AG20443 (cell line): ENCODE measurements at places on chromosomes 11 and 22.

GRCh38 chr22:42951093-42951710 lies 63.7 kb downstream of the PACSIN2 start:
- no peak for DNase-seq

GRCh38 chr11:64000740-64001483 lies 14.7 kb downstream of the OTUB1 start:
- DNase-seq, result no peak

DNA sequence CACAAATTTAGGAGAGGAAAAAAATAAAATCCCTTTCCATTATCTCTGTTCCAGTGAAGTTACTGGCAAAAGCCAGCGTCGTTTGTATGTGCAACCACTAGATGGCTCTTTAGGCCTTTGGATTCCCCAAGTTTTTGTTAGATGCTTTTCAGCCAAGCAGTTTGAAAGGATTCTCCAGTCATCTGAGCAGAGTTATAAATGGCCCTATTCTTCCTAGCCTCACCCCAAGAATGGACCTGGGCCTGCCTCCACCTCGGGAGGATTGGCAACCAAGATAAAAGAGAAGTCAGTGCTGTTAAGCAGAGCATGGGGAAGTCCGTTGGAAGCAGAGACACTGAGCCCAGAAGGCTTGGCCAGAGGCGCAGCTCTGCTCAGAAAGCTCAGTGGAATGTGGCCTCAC lies 15.4 kb downstream of the FAM181B start:
- peak; percentile 73 for DNase-seq

GRCh38 chr11:2586087-2586792 lies 113.6 kb downstream of the KCNQ1OT1 start:
- peak; percentile 6 for DNase-seq

- DNase-seq, result no peak
Measured at GRCh38 chr11:29485641-29486040, 531.2 kb downstream of the KCNA4 start.

GRCh38 chr11:19436932-19437331 lies 196.2 kb upstream of the E2F8 start:
- DNase-seq, result no peak

DNA sequence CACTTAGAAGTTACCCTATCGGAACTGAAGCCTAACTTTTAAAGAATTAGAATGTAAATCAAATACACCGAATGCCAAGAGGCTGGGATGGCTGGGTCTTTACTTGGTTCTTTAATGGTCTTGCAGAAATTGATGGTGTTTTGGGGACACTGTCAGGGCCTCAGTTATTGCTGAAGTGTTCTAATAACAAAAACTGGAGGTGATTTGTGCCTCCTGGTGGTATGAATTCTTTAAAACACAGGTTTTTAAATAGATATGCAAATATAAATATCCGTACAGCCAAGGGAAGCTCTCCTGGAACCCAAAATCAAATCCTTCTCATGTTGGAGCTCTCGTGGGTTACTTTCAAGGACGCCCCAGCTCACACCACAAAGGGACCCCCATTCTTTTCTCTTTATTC lies 19.3 kb upstream of the TMPRSS5 start:
- no peak for DNase-seq

DNA sequence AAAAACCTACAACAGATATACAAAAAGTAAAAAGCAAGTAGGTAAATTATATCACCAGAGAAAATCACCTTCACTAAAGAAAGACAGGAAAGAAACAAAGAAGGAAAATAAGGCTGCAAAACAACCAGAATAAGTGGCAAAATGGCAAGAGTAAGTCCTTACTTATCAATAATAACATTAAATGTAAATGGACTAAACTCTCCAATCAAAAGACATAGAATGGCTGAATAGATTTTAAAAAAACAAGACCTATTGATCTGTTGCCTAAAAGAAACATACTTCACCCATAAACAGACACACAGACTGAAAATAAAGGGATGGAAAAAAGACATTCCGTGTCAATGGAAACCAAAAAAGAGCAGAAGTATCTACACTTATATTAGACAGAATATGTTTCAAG lies 695.7 kb upstream of the FAT3 start:
- DNase-seq, result no peak

GRCh38 chr11:69241075-69241740 lies 52.7 kb upstream of the MYEOV start:
- no peak for DNase-seq

DNA sequence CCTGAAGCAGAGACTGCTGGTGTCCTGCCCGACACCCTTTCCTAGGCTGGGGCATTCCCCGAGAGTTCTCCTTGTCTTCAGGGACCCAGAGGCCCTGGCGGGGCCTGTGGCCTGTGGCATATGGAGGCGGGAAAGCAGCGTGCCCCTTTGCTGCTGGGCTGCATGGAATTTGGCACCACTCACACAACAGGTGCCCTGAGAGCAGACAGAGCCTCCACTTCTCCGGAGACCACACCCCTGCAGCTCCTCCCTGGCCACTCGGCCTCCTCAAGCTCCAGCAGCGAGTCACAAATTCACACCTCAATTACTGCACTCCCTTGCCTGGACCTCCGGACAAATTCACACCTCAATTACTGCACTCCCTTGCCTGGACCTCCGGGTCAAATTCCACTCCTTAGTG lies 1375.2 kb downstream of the TBC1D22A start:
- DNase-seq, result no peak

GRCh38 chr11:74680035-74680671 lies 51.1 kb downstream of the CHRDL2 start:
- no peak for DNase-seq

DNA sequence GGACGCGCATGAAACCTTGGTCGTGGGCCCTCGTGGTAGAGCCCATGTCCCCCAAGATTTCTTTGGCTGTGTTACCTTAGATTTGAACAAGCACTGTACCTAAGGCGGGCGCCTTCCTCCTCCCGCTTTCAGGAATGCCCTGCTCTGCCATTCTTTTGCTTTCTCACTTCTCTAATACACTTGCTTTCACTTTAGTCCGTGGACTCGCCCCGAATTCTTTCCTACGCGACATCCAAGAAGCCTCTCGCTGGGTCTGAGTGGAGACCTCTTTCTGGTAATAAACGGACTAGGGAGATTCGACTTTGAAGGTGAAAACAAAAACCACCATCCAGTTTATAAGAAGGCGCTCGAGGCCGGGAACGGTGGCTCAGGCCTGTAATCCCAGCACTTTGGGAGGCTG lies 1.2 kb upstream of the NUP50 start:
- no peak for DNase-seq

GRCh38 chr11:70262951-70263350 lies 7.5 kb upstream of the PPFIA1 start:
- no peak for DNase-seq

DNA sequence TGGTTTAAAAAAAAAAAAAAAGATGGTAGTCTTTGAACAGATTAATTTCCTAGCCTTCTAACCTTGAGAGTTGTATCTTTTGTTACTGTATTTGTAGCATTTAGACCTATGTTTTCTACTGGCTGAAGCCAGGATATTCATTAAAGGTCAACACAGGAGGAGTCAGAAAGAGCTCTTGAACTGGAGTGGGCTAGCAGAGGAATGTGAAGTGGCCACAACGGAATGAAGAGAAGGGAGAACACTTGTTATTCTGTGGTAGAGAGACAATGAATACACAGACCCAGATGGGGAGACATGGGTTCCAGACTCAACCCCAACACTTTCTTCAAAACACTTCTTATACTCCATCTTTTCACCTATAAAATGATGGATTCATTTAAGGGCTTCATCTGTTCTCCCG lies 88.1 kb downstream of the RELT start:
- no peak for DNase-seq

DNA sequence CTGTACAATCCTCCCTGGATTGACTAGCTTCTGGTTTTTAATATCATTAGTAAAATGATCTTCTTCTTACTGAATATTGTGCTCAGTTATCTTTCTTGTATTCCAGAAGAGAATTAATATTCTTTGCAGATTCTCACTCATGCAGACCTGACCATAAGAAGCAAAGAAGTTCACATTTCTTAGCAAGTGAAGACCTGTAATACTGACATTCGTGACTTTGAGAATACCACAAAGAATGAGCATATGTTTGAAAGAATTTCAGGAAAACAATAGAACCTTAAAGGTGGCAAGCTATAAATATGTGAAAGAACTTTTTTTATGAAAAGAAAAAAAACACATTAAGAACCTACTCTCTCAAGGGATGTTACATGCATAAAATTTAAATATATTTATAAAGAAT lies 371.6 kb downstream of the JRKL start:
- no peak for DNase-seq
